ENCODE measurements at places on chromosomes 2 and 18.

DNA sequence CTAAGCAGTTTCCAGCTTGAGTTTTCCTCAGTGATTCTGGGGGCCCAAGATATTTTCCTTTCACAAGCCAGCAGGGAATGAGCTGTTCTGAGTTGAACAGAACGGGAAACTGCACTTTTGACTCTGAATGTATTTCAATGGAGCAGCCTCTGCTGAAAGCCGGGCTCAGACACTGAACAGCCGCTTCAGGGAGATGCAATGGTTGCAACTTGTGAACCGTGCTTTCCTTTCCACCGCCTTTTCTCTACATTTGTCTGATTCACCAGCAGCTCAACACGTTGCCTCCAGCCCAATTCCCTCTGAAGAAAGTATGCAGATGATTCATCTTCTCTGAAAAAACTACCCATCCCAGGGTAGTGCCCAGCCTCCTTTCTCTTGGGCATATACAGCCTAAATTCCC is 119.3 kb upstream of the PKDCC start:
- DNase-seq = no peak

- no peak for DNase-seq
Observed at GRCh38 chr2:105032476-105032875, 5.4 kb upstream of the MRPS9 start.

GRCh38 chr2:191231995-191232394 is 13.2 kb upstream of the MYO1B start:
- DNase-seq = no peak

GRCh38 chr2:29983308-29983707 is 61.9 kb upstream of the ALK start:
- no peak for DNase-seq

DNA sequence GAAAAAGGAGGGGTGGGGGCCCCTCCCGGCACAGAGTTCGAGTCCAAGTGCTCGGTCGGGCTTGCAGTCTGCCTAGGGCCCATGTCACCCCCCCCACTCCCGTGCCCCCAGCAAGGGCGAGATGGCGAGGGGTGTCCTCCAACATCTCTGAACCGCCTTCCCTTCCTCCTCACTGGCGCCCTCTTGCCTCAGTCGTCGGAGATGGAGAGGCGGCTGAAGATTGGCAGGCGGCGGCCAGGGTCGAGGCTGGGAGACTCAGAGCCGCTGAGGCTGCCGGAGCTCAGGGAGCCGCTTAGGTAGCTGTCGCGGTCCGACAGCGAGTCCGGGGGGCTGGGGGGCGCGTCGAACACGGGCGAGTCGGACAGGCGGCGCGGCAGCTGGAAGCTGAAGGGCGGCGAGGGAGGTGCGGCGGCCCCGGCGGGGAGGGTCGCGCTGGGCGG is 2.3 kb downstream of the ZFP36L2 start:
- DNase-seq = peak; percentile 73

GRCh38 chr2:20333738-20334137 is 16.9 kb downstream of the PUM2 start:
- DNase-seq = no peak

DNA sequence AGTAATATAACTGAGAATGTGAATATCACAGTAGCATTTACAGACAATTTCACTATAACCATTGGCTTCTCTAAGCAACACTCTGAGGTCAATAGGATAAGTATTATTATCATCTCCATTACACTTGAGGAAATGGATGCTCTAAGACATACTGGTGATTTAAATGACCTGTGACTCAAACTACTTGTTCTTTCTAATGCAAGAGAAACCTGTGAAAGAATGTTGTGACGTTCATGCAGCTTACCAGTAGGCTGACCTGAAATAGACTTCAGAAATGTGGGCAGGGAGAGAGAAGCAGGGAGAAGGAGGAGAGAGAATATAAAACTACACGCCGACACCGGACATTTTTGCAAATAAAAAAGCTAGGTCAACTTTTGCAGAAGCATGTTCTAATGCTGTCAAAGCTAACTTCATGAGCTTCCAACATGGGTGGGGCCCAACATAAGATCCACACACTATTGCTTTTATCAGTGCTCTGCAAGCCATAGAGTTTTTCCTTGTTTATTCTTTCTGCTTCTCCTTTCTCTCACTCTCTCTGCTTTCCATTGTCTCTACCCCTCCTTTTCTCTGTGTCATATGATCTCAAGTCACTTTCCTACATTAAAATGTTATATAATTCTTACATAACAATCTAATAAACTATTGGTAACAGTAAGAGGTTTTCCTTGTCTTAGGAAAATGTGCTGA is 217.6 kb upstream of the FN1 start:
- no peak for DNase-seq

GRCh38 chr2:239638376-239638775 is 237.6 kb upstream of the HDAC4 start:
- no peak for DNase-seq

DNA sequence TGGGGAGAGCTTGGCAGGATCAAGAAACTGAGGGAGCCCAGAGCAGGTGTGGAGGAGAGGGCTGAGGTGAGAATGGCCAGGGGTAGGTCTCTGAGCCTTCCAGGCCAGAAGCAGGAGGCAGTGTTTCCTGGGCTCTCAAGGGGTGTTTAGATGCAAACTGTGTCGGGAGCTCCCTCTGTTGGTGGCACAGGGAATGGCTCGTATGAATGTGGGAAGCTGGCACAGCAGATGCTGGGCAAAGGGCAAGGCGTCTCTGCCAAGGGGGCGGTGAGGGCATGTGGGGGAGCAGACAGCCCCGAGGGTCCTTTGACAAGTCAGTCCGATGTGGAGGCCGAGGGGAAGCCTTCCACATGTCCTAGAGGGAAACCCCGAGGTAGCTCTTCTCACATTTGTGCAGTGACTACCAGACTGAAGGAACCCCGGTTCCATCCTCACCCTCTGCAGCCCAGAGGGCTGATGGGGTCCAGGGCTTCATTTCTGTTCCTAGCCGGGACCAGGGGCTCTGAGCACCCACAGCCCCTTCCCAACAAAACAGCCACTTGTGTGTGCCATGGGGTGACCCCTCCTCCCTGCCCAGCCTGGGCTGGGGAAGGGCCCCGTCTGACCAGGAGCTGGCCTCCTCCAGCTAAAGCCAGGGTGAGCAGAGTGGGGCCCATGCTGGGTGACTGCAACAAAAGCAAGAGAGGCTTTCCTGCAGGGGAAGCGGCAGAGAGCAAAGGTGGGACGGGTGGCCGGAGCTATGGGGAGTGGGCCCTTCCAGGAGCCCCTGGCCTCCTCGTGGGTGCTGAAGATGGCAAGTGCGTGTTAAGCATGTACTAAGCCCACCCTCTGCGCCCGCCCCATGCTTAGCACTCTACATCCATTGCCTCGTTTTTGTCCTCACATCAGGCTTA is 103.4 kb downstream of the SEPTIN10 start:
- peak; percentile 76 for DNase-seq

- no peak for DNase-seq
Observed at GRCh38 chr2:233708942-233709341, 3.8 kb upstream of the UGT1A5 start.

DNA sequence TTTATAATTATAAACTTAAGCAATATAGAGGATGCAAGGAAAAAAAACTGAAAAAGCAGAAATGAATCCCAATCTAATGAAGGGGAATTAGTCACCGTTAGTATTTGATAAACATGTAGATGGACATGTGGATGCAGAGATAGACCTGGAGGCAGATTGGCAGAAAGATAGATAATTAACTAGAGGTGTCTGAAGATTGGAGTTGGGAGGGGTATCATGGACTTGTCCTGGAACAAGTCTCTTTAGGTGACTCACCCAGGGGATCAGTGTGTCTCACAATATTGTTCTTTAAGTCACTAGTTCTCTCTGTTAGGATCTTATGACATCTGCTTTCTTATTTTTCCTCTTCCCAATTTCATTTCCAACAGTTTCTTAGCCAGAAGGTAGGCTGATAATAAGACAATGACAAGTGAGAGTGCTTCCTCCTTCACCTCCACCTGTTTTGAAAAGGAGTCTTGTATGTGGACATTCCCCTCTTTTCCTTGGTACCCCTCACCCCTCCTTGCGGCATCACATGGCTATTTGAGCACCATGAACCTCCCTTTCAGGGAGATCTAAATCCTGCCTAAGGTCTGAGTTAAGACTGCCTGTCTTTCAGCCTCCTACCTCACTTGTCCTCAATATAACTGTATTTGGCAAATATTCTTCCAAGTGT is 987.7 kb downstream of the TSN start:
- DNase-seq = no peak

DNA sequence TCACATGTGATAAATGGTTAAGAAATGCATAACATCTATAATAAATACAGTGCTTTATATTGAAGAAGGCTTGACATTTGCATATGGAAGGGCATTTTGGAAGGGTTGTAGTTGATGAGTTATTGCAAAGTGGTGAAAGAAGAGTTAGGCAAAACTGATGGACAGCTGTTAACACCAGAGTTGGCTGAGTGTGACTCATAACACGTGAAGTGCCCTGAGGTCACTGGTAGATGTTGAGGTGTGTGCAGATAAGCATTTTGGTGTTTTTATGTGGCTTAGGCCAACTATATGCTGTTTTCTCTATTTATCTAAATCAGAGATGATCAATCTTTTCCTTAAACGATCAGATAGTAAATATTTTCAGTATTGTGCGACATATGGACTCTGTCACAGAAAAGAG is 154.3 kb upstream of the KCNH7 start:
- DNase-seq = no peak

DNA sequence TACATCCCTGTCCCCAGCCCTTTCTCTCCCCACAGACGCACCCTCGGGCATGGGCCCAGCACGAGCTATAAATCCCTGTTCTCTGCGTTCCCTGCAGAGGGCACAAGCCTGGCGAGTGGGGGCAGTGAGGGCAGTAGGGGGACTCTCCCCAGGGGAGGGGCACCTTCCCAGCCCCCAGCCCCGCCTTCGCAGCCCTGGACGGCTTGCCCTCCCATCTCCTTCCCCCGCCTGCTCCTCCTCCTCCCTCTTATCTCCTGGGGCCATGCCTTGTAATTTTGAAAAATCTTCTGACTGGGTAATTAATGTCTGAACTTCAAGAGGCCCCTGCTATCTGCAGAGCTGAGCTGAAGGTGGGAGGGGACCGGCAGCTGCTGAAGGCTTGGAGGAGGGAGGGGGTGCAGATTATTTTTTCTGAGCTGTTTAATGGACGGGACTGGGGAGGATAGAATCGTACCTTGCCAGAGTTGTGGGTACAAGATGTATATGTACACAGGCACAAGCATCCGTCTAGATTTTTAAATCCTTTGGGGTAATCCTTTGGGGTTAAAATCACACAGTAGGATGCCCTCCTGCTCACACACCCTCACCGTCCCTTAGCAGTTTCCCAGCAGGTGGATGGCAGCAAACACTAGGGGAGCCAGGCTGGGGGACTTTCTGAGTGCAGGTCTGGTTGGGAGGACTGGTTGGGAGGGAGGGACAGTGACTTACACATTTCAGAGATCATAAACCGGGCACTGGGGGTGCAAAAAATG is 121.9 kb downstream of the SMAD7 start:
- no peak for DNase-seq

- no peak for DNase-seq
Observed at GRCh38 chr2:235553291-235553690, 59.4 kb downstream of the AGAP1 start.

DNA sequence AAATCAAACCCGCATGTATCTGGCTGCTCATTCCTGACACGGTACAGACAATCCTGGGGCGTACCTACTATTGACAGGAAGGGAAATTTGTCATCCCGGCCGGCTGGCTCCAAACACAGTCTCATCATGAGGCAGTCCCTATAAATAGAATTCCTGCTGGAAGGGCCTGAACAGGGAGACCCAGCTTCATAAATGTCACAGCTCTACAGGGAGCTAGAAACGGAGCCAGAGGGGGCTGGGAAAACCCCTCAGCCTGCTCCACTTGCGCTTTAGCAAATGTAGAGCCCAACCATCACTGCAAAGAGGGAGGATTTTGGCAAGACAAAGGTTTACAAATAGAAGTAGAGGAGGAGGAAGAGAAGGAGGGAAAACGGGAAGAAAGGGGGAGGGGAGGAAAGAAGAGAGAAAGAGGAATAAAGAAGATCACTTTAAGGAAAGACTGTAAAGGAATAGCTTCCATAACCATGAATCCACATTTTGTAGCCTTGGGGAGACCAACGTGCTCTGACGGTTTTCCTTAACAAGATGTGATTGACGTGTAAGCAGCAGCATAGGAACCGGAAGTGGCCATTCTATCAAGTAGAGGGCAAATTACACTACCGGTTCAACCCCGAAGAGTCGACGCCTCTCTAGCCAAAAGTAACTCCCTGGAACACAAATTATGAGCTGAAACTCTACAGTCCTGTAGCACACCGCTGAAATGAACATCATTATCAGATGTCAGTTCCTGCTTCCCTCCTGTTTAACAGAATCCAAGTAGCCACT is 56.8 kb upstream of the TTN start:
- no peak for DNase-seq

GRCh38 chr18:50644807-50645206 is 84.9 kb downstream of the MAPK4 start:
- no peak for DNase-seq

GRCh38 chr2:86026744-86027065 is 79.0 kb downstream of the POLR1A start:
- DNase-seq = no peak

DNA sequence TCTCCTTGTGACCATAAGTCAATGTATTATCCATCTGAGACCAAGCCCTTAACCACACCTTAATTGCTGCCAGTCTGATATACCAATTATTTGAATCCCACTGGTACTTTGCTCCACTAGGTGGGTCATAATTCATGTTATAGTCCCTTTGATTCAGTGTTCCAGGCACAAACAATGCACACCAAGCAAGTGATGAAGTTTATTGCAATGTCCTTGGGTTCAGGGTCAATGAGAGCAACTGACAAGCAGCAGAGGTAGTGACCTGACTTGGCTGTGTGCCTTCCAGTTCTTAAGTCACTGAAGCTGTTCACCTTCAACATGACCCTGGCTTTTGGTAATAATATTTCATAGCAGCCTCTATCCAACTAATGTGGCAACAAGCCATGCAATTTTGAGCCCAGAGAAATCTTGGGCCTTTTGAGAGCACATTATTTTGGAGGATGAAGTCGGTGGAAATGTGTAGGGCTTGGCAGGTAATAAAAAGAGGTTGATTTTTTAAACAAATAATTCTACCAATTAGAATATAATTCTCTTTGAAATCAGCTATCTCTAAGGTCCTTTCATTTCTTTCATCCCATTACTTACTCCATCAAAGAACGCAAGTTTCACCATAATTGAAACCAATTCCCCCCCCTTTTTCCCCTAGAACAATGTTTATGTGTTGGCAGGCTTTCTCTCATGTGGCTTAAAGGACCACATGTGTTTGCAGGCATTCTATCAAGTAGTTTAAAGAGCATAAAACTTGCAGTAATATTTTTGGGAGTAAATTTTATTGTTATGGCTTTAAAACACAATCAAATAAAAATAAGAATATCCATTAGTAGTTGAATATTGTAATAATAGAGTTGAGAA is 3.1 kb upstream of the CPO start:
- DNase-seq = no peak

GRCh38 chr2:214995926-214996670 is 142.3 kb downstream of the ABCA12 start:
- no peak for DNase-seq

All from CD4-positive, alpha-beta T cell treated with Interleukin-1 beta for 1 hour (primary cell).